ENCODE measurements at places on chromosomes 5 and 9.

GRCh38 chr5:81922854-81923279, 49.0 kb upstream of the ATG10 start:
- DNase-seq, result no peak

DNA sequence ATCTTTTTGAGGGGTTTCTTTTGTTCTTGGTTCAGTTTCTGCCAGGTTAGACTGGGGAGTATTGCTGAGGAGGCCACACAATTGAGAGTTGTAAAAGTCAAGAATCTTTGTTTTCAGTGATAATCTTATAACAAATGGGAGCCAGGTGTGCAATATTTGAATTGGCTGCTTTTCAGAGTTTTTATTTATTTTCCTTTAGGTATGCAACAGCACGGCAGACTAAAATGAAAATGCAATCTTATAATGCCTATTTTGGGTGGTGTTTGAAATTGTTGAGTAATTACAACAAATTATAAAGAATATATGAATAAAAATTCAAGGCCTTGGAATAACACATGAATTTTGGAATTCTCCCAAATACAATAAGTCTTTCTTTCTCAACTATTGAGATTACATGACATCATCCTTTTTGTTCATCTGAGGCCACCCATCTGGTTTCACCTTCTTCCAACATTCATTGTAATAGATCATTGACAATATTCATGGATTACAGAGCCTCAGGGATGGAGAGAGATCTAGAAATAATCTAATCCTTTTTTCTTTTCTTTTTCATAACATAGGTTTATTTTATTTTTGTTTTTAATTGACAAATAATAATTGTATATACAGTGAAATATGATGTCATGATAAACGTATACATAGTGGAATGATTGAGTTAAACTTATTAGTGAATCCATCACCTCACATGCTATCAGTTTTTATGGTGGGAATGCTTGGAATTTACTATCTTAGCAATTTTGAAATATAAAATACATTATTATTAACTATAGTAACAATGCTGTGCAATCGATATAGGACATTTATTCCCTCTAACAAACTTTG, 1061.0 kb downstream of the NR2F1-AS1 start:
- peak; percentile 83 for DNase-seq

DNA sequence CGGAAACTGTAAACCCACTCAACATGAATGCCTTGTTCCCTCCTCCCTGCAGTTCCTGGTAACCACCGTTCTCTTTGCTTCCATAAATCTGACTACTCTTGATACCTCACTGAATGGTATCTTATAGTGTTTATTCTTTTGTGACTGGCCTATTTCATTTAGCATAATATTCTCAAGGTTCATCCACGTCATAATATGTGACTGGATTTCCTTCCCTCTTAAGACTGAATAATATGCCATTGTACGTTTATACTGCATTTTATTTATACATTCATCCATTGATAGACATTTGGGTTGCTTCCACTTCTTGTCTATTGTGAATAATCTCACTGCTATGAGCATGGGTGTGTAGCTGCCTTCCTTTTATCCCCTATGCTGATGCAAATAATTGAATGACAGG, 253.3 kb upstream of the SMARCA2 start:
- no peak for DNase-seq

GRCh38 chr5:149371296-149371962, 7.7 kb downstream of the IL17B start:
- DNase-seq, result peak; percentile 46

- no peak for DNase-seq
Measured at GRCh38 chr9:127007638-127008037, 93.1 kb downstream of the RALGPS1 start.

DNA sequence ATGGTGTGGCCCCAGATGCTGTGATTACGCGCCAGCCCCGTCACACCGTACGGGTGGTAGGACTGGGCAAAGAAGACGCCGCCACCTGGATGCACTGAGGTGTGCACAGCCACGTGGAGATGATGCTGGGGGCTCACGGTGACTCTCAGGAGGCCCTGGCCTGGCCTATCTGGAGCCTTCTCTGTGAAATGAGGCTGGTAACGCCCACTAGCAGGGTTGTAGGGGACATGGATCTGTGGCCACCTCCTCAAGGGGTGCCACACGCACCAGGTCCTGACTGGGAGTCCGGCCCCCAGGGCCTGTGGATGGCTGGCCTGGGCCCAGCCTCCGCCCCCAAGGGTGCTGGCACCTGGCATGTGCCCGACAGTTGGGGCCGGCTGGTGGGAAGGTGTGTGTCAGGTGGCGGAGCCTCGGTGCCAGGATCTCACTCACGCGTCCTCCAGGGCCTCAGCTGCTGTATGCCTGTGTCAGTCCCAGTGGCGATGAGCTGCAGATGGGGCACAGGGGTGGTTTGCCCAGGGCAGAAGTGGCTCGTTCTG, 32.4 kb downstream of the NEK6 start:
- DNase-seq, result peak; percentile 61

All from NCI-H1105 treated with DMSO at 0.1 percent for 48 hours (cell line).